ENCODE measurements at places on chromosomes 1 and 21.

GRCh38 chr1:108089477-108089876 is 110.7 kb downstream of the SLC25A24 start:
- no peak for DNase-seq

- no peak for DNase-seq
Observed at GRCh38 chr21:26840912-26841311, 4.3 kb downstream of the ADAMTS1 start.

DNA sequence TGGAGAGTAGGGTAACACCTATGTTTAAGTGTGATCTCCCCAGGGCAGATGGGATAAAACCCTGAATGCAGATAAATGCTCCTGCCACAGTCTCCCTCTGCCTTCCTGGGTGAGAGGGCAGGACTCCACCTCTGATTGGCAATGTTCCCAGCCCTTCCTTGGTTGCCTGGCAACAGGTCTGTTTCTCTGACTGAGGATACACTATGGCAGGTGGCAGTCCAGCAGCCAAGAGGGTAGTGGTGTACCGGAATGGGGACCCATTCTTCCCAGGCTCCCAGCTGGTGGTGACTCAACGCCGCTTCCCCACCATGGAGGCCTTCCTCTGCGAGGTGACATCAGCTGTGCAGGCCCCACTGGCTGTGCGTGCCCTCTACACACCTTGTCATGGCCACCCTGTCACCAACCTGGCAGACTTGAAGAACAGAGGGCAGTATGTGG is at the start of gene DCDC2B:
TSS of gene DCDC2B (plus strand) at position 199 of the 438 bp plus-strand sequence. CDS start at position 204, 5 bp downstream.
- DNase-seq = no peak

DNA sequence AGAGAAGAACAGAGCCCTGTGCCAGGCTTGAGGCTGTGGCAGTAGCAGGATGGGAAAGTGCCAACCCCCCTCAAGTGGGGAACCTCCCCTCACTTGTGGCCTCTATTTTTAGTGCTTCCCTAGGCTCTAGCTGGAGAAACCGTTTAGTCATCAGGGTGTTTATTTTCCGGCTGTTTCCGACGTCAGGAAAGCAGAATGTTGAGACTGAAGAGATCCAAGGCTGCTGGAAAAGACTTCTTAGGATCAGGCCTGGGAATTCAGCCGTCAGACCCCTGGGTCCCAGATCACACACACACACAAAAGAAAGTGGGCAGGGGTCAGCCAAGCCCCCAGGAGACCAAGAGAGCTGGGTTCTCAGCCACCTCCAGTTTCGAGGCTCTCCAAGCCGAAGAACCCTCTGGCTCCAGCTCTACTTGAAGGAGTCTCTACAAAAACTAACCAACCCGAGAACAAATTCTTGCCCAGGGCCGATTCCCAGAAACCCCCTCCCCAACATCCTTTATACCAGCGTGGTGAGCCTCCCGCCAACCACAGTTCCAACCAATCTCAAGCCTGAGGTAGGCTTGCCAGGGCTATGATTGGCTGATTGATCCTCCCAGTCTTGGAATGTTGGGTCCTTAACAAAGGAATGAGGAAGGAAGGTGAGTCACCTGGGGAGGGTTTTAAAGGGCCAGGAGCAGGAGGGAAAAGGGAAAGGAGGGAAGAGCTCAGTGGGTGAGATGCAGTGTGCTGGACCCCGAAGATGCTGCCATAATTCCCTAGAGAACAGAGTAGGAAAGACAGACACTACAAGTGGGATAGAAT is 2.5 kb upstream of the MEF2D start:
- DNase-seq = peak; percentile 71

DNA sequence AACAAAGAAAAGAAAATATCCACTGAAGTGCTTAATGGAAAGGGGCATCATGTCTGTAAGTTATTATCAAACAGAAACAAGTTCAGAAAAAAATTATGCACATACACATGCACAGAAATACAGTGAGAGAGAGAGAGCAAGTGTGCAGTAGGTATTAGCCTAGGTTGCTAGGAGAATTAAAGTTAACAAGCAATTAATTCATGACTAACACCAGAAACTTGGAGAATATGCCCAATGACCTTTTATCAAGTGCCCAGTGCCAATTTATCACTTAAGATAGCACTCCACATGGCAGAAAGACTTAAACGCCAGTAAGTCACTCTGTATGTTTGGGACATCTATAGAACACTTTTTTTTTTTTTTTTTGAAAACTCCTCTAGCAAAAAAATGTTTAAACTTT is 56.2 kb upstream of the SLC16A1 start:
- no peak for DNase-seq

GRCh38 chr1:168629466-168629865 is 53.1 kb downstream of the XCL1 start:
- DNase-seq = no peak

DNA sequence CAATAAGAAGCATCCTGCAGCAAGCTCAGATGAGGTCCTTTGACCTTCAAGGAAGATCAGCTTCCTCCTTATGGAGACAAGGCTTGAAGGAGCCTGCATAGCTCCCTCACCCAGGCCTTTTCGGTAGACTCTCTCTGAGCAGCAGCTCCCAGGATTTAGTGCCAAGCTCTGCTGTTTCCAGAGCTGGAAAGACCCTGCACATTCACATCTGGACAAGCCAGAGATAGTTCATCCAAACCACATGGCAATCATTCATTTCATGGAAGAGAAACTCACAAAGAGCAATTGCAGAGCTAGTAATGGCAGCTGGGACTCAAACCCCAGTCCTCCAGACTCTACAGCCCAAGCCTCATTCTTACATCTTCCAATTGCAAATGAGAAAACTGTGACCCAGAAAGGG is 76.4 kb upstream of the EDN2 start:
- no peak for DNase-seq

DNA sequence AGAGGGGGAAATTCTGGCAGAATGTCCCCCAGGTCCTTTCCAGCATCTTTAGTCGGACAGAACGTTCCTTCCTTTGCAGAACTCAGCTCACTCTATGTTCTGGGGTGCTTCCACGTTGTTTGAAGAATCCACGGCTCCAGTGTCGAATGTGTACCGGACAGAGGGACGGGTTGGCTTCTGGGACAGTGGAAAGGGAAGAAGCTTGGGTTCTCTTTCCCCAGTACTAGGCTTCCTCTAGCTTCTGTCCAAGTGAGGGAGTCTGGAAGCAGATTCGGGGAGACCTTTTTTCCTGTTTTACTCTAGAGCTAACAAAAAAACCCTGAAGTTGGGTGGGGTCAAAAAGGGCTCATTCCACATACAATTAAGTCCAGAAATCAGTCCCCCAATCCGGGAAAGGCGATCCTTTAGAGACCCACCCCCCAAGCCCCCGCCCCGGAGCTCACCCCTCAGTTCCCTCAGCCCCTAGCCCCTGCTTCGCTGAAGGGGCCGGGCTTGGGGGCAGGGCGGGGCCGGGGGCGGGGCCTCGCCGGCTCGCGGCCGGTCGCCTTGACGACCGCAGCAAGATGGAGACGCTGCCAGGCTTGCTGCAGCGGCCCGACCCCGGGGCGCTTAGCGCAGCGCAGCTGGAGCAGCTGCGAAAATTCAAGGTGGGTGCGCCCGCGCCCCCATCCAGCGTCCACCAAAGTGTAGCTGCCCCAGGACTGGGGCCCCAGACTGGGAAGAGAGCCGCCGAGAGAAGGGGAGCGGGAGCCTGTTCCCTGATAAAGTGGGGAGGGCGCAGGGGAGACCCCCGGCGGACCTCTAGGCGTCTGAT is at the start of gene RIIAD1:
TSS of gene RIIAD1 (plus strand) at position 549 of the 814 bp plus-strand sequence. CDS start at position 564, 15 bp downstream.
- DNase-seq = peak; percentile 15

GRCh38 chr1:37574834-37575480 is 18.2 kb downstream of the DNALI1 start:
- no peak for DNase-seq

DNA sequence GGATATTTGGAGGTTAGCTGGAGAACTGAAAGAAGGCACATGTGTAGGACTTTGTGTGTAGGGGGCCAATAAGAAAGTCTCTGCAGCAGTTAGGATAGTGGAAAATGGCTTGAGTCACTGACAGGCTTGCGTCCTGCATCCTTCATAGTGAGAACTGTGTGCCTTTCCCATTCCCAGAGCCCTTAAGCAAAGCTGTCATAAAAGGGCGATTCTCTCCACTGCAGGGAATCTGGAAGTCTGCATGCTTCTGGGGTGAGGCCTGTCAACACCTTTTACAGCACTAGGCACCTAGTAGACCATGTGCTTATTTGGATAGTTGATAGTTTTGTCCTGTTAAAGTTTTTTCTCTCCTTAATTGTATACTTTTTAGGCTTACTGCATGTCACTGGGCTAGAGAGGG is 39.4 kb upstream of the MACF1 start:
- no peak for DNase-seq

GRCh38 chr1:209400351-209401220 is 182.9 kb upstream of the CAMK1G start:
- no peak for DNase-seq

DNA sequence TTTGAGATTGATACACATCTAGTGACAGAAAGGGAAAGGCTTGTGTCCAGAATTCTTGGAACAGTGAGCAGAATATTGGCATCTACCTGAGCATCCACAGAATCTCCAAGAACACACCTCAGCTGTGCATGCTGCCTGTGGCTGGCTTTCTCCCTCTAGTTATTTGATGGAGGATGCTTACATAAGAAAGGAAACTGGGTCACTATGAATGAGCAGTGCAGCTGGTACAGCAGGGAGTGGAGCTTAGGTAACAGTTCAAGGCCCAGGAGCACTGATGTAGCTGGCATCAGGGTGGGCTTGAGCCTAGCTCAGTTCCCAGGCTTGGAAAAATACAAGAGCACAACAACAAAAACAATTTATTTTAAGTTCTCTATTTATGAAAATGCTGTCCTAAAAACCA is 26.3 kb downstream of the RGS8 start:
- no peak for DNase-seq

DNA sequence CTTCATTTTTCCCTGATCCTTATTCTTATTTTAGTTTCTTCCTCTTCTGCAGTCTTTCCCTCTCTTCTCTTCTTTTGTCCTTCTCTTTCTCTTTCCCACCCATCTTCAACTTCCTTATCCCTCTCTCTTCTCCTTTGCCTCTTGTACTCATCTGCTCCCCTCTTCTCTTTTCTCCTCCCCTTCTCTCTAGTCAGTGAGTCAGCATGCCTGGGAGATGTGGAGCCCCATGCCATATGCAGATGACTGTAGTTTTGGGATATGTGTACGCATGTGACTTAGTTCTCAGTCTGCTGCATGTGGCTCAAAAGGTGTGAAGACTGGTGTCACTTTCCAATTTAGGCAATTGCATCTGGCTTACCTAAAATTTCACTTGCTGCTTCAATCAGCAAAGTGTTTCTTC is 10.4 kb downstream of the DNAJC6 start:
- no peak for DNase-seq

GRCh38 chr1:225754940-225755641 is 22.5 kb upstream of the SRP9 start:
- DNase-seq = no peak

DNA sequence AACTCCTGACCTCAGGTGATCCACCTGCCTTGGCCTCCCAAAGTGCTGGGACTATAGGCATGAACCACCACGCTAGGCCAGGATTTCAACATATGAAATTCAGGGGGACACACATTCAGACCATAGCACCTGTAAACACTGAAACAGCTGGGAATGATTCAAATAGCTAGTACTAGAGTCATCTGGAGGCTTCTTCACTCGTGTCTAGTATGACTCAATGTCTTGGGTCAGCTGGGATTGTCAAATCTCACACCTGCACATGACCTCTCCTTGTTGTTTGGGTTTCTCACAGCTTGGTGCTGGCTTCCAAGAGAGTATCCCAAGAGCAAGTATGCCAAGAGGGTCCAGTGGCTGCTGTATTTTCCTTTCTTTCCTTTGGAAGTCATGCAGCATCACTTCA is 75.1 kb downstream of the PGM1 start:
- no peak for DNase-seq

DNA sequence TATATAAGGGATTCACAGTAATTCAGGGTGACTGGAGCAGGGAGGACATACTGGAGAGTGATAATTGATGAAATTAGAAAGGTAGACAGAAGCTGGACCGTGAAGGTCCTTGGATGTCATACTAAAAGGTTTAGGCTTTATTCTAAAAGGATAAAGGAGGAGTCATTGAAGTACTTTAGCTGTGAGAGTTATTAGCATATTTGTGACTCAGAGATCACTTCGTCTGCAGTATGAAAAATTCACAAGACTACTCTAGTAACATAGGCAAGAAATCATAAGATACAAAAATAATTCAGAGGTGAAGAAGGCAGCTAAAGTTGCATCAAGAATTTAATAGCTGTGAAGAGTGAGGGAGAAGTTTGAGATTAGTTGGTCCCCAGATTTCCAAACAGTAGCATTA is 26.3 kb downstream of the KCNA3 start:
- no peak for DNase-seq

- DNase-seq = no peak
Observed at GRCh38 chr1:114779722-114780121, 763 bp downstream of the SIKE1 start.

GRCh38 chr1:109243860-109244552 is 5.3 kb upstream of the CELSR2 start:
- no peak for DNase-seq

DNA sequence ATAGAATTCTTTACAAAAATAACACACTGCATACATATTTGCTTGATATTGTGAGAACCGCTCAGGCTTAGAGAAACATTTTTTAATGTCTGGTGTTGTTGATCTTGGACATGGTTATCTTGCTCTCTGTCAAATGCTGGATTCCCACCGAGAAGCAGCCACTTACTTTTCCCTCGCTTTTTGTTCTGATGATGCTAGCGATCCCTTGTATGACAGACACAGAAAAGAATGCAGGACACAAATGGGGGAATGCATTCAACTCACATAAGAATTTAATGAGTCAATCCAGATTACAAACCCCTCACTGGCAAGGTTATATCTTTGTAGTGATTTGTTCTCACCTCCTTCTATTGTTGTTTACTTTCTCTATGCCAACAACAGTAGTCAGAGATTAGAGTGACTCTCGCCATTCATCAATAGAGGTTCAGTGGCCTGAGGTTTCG is 76.8 kb upstream of the AKT3 start:
- DNase-seq = no peak

DNA sequence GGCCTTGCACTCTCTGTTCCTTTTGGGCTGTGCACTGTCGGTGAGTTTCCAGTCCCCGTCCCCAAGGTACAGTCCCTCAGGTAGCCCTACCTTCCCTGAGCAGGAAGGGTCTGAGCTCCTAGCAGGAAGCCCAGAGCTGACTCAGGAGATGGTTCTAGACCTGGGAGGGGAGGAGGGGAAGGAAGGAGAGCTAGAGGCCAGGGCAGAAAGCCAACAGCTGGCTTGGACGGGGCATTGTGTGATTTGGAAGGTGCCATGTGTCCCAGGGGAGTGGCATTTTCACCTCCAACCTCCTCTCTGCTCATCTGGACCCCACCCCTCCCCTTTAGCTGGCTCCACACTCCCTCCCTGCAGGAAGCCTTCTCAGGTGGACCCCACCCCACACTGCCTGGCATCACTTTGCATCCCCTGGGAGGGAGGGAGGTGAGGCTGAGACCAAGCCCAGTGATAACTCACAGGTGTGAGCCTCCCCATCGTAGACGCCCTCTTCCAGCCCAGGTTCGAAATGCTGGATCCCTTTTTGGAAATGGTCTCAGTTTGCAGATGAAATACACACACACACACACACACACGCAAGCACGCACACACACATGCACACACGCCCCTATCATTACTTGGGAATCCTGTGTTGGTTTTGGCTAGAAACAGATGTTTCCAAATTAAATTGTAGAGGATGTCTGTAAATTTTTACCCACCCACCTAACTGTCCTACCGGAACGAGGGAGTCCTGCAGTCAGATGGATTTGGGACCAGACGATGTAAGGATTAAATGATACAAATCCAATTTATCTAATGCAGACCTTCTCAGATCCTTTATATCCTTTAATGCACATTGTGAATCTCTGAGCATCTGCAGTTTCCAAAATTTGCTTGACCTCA is 19.7 kb upstream of the IFNLR1 start:
- no peak for DNase-seq

- no peak for DNase-seq
Observed at GRCh38 chr21:33886321-33886720, 29.3 kb downstream of the ATP5PO start.
